ENCODE measurements at places on chromosomes 2 and 18. TPM values are rescaled to one million over a fixed set of nuclear protein-coding genes. Genes with fewer than 3 reads are reported as not detected.
A peak's percentile ranks its signal among the peaks of the same experiment; 100 is the strongest.

Gene HAAO
- 23.4 TPM for polyA plus RNA-seq

Gene UGT1A6
- 0.26 TPM for polyA plus RNA-seq

Gene NGEF
- polyA plus RNA-seq: 1.7 TPM

Gene HMSD
- not detected for polyA plus RNA-seq

Gene CD8B2
- 0.09 TPM for polyA plus RNA-seq

Gene SPP2
- polyA plus RNA-seq: not detected

Gene RPIA
- 26.1 TPM for polyA plus RNA-seq

Gene ABCG5
- polyA plus RNA-seq: not detected

Gene PLCL1
- 19.2 TPM for polyA plus RNA-seq

- no peak for DNase-seq
Measured at GRCh38 chr18:52435301-52435700, 95.3 kb downstream of the DCC start.

DNA sequence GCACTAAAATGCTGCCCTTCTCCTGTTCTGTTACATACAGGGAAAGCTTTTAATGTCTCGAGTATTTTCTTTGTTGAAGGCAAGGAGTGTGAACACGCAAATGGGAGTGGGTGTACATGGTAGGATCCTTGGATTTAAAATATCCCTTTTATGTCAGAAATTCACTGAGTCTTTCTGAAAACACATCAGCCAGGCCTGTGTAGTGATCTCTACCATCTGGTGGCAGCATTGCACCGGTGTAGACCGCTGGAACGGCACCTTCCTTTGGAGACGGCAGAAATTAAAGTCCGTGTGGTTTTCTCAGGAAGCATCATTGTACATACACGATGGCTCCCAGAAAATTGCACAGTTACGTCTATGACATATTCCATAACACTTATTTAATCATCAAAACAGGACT lies 515.8 kb downstream of the GALR1 start:
- DNase-seq: peak; percentile 59

DNA sequence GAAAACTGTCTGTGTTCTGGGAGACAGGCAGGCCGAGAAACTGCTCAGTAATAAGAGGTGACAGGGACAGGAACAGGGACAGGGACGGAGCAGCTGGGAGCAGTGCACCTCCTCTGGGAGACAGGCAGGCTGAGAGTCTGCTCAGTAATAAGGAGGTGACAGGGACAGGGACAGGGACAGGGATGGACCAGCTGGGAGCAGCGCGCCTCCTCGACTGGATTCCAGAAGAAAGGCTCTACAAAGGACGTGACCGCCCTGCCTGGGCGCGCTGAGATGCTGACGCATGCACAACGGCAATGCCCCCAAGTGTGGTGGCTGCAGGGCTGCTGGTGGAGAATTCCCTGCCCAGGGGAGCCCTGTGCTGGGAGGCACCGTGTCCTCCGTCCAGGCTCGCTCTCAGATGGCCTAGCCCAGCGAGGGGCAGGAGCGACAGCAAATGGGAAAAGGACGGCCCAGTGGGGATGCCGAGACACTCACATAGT lies 44.2 kb upstream of the PXDN start:
- no peak for DNase-seq

GRCh38 chr2:207764096-207764630 lies 5.5 kb downstream of the FZD5 start:
- no peak for DNase-seq

DNA sequence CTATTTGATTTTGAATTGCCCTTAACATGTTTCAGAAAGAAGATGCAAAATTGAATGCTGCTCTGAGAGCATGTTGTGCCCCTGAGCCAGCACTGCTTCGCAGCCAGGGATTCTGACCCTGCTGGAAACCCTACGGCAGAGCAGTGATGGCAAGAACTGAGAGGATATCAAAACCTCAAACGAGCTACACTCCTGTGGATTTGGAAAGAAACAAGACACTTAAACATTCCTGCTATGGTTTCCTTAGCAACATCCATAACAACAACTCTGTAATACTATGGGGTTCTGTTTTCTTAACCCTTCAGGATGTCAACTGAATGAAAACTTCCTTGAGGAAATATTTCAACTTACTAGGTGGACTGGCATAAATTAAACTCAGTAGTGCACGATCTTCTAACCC lies 649.1 kb downstream of the NYAP2 start:
- DNase-seq: no peak

- DNase-seq: no peak
Measured at GRCh38 chr2:70935468-70936164, at the start of gene ATP6V1B1. Gene ATP6V1B1 (plus strand): TSS chr2:70935900. CDS start chr2:70935955, 55 bp downstream.

DNA sequence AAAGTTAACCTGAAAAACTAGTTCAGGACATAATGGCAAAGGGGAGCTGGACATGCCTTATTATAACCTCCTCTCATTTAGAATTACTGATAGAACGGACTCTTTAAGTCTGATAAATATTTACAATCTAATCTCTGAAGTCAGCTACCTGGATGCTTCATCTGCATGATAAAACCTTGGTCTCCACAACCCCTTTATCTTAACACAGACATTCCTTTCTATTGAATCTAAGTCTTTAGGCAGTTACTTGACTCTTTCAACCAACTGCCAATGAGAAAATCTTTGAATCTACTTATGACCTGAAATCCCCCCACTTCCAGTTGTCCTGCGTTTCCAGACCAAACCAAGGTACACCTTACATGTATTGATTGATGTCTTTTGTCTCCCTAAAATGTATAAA lies 191.2 kb upstream of the LRRTM4 start:
- DNase-seq: no peak

GRCh38 chr2:12167525-12168317 lies 421.3 kb downstream of the LPIN1 start:
- DNase-seq: no peak

DNA sequence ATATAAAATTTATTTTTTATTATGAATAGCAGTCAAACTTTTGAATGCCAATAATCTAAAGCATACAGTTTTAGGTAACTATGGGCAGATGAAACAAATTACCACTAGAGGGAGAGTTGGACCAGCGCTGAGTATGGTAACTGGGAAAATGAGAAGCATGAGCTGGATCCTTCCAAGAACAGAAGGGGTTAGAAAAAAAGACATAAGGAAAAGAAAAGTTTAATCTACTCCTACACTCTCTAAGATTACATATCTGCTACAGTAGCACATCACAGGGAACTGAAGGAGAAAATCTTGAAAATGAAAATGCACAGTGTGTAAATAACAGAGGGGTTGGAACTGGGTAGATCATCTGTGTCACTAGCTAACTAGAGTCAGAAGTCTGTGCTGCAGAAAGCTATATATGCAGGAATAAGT lies 15.5 kb downstream of the REG3G start:
- DNase-seq: peak; percentile 41

Data from muscle of back (tissue), 13 donors.